Left forelimb (tissue), 1 donor: ENCODE measurements at places on chromosomes 3 and 15.

GRCh38 chr3:154398084-154398967 is 31.7 kb downstream of the GPR149 start:
- no peak for DNase-seq

DNA sequence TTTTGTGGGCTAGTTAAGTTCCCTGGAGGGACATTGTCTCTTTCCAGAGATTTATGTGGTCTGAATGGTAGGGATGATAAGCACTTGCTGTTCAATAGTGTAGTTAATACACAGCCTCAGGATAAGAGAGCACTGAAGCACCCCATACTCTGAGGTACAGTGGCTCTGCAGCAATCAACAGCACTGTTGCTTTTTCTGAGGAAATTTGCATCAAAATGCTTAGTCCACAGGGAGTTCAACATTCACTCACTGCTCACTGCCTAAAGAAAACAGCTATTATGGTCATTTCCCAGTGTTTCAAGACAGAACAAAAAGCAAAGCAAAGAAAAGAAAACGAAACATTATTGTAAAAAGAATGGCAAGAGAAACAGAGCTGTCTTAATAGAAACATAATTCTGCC is 441.9 kb downstream of the PLOD2 start:
- no peak for DNase-seq

DNA sequence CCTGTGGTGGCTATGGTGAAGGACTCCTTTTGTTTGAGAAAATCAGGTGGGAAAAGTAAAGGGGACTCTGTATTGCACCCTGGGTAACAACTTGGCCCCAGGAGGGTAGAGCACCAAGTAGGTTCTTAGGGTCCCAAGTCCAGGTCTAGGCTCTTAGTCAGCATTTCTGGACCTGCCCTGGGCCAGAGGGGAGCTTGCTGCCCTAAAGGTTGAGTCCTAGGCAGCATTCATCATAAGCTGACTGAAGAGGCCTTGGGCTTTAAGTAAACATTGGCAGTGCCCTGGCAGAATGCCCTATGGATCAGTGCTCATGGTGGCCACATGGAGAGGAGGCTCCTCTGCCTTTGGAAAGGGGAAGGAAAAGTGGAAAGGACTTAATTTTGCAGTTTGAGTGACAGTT is 268.5 kb upstream of the CTNNB1 start:
- DNase-seq = no peak

DNA sequence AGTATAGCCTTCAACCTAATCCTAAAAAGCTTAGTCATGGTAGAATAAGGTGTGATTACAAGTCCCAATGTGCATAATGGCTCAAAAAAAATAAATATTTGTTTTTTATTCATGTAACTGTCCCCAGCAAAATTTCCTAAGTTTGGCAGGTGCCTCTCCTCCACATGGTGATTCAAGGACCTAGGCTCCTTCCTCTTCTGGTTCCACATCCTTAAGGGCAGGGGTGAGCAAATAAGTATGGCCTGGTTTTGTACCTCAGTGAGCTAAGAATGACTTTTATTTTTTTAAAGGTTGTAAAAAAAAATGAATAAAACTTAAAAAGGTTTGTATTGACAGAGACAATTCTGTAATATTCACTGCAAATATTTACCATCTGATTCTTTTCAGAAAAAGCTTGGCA is 343.5 kb upstream of the UBE2E2 start:
- DNase-seq = no peak

GRCh38 chr3:111506435-111506834 is 35.6 kb upstream of the CD96 start:
- no peak for DNase-seq

DNA sequence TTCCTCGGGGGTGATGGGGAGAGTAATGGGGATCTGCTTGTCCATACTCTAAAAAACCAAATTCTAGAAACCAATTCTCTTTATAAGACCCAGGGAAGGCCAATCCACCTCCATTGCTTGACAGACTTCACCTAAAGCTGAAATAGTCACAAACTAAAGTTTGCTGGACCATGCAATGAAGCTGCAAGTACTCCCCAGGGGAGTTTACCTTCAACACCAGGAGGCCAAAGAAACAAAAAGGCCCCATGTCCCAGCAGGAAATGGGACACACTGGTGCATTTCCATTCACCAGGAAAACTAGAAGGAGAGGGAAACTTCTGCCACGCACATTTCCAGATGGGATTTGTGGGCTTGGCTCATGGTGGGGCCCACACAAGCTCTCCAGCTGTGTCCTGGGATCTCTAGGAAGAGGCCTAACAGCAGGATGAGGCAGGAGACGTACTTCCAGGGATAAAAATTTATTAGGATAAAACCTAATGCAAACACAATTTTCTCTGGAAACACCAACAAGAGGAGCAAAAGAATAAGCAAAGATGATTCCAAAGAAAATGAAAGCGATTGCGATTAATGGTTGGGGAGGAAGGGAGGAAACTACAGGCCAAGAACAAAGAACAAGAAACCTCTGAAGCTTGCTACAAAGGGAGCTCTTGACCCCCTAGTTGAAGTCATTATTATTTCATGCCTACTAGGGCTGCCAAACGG is 238.0 kb upstream of the LRTM1 start:
- no peak for DNase-seq

GRCh38 chr3:17967111-17967510 is 224.7 kb upstream of the TBC1D5 start:
- DNase-seq = no peak

GRCh38 chr3:31645256-31645655 is 112.5 kb downstream of the STT3B start:
- DNase-seq = no peak

DNA sequence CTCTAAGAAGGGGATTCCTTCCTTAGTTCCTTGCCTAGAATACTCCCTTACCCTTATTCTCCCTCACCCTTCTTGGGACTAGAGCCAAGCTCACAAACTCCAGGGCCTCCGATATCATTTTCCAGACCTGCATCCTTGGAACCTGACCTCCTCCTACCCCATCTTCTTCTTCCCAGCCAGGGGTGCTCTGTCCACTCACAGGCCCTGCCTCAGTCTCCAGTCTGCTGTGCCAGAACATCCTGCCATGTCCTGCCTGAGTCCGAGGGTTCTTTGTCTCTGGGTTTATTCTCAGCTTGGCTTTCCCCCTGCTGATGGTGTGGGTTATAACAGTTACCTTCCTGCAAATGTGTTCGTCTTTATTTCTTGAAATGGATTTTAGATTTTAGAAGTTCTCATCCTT is 59.9 kb upstream of the MCF2L2 start:
- DNase-seq = no peak

GRCh38 chr3:179250803-179251476 is at the start of gene KCNMB3:
TSS of gene KCNMB3 (minus strand) at chr3:179251114. CDS start at chr3:179250990, 124 bp downstream.
- DNase-seq = no peak

- no peak for DNase-seq
These were observed 456.2 kb upstream of the THBS1 start for GRCh38 chr15:39124553-39125171.

DNA sequence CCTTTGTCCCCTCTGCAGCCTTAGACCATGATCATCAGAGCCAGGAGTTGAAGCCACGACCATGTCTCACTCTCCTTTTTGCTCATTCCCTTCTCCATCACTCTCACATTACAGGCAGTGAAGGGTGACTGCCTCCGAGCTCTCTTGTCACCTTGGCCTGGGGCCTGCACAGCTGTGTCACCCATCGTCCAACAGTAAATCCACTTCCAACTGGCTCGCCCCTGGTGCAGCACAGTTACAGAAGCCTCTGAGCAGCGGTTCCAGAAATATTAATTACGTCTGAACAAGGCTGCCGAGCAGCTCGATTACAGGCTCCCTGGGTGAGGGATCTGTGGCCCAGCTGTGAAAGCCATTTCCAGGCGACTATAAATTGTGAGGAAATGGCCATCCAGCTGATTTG is 528.2 kb downstream of the NR2F2 start:
- DNase-seq = no peak

DNA sequence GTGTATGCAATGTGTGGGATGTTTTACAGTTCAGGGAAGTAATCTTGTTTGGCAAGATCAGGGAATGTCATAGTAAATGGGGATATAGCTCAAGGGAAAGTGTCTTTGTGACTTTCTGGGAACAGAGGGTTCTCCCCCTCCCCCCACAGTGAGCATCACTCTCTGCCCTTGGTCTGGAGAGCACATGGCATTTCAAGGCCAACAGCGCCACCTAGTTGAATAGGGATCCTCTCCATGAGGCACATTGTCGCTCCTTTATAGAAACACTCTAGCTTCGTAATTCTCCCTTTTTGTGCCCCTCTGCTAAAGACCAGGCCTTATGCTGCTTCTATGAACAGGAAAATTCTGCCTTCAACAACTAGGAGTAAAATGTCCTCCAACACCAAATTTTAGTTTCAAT is 37.1 kb upstream of the ARNT2 start:
- DNase-seq = no peak

GRCh38 chr15:67085818-67086636 is 20.6 kb downstream of the SMAD3 start:
- no peak for DNase-seq

GRCh38 chr3:67653425-67654098 is 850 bp downstream of the SUCLG2 start:
- no peak for DNase-seq

DNA sequence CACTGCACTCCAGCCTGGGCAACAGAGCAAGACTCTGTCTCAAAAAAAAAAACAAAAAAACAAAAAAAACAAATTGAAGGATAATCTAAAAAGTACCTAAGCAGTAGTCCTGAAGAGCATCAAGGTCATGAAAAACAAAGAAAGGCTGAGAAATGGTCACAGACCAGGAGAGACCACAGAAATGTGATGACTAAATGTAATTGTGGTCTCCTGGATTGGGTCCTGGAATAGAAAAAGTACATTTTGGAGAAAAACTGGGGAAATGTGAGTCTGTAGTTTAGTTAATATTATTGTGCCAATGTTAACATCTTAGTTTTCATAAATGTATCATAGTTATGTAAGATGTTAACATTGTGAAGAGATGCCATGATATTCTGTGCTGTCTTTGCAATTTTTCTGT is 267.5 kb upstream of the NR2E3 start:
- no peak for DNase-seq

GRCh38 chr3:32843510-32844321 is 25.9 kb downstream of the TRIM71 start:
- DNase-seq = no peak

DNA sequence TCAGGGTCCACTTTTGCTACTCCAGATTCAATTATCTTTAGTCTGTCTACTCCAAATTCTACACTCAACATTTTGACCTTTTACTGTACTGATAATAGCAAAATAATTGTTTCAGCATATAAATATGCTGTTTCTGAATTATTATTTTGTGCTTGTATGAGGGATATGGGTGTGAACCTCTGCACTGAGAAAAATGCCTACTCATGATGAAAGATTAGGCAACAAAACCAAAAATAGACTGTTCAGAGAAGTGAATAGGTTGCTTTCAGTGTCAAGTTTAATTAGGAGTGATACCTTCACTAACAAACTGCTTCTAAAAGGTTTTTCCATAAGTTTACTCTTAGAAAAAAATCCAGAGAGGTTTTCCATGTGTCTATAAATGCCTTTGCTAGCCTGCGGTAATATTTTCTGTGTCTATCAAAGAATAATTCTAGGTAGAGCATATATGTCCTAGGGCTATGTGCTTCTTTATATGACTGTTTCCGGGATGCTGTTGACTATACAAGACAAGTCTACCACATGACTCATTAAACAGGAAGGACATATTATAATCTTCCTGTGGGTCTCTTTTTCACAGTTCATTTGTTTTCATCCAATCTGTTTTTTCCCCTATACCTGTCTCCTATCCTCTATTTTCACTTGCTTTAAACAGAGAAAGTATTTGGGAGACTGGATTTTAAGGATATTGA is 218.5 kb upstream of the TTC14 start:
- DNase-seq = no peak

GRCh38 chr15:25062551-25063430 is 108.0 kb downstream of the SNRPN start:
- DNase-seq = peak; percentile 44

GRCh38 chr3:107965136-107965655 is 125.6 kb downstream of the CD47 start:
- no peak for DNase-seq

- no peak for DNase-seq
These were observed 1.4 kb downstream of the UACA start for GRCh38 chr15:70761931-70762468.

GRCh38 chr15:57517030-57517671 is 74.6 kb upstream of the MYZAP start:
- DNase-seq = no peak

- no peak for DNase-seq
These were observed 78.6 kb downstream of the SNRK start for GRCh38 chr3:43364926-43365325.

DNA sequence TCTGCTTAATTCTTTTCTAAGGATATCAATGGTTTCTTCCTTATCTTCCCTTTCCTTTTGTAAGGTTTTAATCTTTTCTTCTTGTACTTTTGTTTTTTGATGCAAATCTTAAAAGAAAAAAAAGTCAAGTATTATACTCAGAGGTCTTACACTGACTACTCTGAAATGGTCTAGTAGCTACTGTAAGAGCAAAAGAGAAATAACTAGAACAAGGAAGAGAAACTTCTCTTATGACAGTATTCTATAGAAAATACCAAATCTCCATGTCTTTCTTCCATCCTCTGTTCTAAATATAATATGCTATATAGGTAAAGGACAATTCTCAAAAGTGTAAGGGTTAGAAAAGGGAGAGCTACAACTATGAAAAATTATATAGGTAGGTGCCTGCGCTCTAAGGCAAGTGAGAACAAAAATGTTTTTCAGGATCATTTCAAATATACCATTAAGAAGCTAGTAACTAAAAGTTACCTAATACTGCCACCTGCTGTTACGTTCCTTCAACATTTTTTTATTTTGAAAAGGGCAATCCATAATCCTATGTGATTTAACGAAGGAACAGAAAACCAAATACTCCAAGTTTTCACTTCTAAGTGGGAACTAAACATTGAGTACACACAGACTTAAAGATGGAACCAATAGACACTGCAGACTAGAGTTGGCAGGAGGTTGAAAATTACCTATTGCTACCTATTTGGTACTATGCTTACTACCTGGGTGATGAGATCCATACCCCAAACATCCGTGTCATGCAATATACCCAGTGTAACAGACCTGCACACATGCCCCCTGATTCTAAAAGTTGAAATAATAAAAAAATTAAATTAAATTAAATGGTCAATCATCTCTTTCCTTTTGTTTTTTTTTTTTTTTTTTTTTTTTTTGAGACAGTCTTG is 36.7 kb downstream of the CIP2A start:
- no peak for DNase-seq

- DNase-seq = no peak
These were observed 602.6 kb downstream of the RSL24D1 start for GRCh38 chr15:54594115-54594514.

- no peak for DNase-seq
These were observed 64.5 kb downstream of the SMAD6 start for GRCh38 chr15:66766282-66767230.

GRCh38 chr3:61863579-61863978 is 302.2 kb downstream of the PTPRG start:
- no peak for DNase-seq
